ENCODE measurements at places on chromosomes 12 and 14.

GRCh38 chr12:30887226-30887625, 39.3 kb upstream of the TSPAN11 start:
- DNase-seq, result no peak

DNA sequence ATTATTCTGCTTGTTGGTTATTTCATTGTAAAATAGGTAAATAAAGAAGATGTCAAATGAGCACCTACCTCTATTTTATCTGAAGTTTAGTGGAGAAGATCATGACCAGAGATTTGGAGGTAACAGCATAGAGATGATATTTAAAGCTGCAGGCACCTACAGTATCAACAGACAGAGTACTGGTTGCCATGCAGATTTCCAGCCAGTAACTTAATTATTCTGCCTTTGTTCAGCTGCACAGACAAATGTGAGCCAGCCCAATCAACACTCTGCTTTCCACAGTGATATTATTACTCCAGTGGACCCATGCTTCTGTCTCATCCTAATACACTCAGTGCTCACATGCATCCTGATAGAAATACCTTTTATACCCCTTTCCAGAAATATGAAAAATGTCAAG, 348.5 kb upstream of the RGS6 start:
- no peak for DNase-seq

GRCh38 chr14:22547313-22547947, 41.6 kb downstream of the DAD1 start:
- DNase-seq, result no peak

- no peak for DNase-seq
These were observed 105.4 kb upstream of the MED13L start for GRCh38 chr12:116382686-116383530.

DNA sequence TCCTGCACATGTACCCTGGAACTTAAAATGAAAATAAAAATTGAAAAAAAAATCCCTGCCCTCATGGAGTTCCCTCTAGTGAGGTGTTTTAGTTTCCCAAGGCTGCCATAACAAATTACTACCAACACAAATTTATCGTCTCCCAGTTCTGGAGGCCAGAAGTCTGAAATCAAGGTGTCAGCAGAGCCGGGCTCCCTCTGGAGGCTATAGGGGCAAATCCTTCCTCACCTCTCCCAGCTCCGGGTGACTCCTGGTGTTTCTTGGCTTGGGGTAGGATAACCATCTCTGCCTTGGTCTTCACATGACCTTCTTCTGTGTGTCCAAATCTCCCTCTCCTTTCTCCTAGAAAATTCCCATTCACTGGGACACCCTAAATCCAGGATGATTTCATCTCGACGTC, 50.1 kb downstream of the PLXNC1 start:
- no peak for DNase-seq

GRCh38 chr12:19647806-19648556, 208.7 kb downstream of the AEBP2 start:
- DNase-seq, result no peak

DNA sequence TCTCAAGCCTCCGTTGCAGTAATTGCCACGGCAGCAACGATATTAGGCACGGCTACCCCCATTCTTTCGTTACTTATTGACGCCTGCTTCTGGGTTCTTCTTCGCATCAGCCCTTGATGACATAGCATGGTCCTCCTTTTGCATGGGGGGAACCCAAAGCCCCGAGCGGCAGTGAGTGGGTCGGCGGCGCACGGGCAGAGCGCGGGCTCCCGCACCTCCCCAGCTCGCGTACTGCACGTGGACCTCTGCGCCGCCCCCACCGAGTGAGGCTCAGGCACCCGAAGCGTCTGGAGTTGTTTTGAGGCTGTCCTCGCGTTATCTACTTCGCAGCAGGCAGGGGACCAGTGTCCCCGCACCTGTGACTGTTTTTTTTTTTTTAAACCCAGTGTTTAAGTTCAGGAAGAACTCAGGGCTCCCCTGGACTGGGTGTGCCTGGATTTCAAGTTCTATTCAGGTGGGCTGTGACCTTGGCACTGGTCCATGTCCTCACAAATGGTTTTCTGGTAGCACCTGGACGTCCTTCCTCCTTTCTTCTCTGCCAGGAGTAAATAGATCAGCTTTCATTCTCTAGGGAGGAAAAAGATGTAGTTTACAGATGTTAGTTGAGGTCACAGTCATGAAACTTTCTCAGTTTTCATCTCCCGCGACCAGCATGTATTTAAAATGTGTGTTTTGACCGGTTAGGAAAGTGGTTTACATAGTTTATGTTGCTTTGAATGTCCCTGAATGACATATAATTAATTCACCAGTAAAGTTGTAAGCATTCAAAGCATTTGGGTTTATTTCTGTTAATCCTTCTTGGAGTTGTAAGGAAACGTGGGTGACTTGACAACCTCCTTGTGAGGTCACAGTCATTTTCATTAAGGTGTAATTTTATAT, 1.4 kb upstream of the FOXN4 start:
- no peak for DNase-seq

DNA sequence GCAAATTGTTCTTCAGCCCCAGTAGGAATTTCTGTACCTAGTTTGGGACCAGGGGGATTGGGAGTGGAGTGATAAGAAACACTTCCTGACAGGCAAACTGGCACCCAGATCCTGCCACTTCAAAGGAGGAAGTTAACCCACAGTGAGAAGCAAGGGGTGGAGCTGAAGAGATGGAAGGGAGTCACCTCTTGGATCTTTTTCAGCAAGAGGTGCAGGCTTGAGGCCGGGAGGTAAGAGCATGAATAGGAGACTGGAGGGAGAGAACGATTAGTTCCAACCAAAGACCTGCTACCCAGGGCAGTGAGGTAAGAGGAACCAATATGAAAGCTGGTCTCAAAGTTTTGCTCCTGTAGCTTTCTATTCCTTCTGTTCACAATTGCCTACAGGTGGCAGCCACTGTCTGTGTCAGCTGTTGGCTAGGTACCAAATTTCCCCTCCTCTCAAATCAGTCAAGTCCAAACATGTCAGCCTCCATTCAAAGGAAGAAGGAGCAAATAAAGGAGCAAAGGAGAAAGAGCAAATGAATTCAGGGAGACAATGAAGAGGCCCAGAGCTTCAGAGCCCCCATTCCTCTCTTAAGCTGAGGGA, 14.9 kb upstream of the TAC3 start:
- no peak for DNase-seq

DNA sequence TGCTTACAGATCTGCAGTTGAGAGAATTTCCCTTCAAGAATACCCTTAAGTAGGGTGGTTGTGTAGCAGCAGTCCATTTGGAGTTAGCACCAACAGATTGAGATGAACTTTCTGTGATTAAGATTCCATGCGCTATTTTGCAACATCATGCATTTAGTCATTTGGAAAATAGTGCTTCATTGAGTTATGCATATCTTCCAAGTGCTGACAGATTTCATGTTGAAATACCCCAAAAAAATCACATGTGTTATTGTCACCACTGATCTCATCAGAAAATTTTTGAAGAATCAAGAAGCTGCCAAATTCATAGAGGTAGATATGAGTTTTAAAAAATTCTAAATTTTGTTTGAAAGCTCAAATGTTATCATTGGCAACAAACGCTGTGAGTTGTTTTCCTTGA, 35.5 kb upstream of the OSBPL8 start:
- no peak for DNase-seq

GRCh38 chr14:77786148-77786547, 13.8 kb upstream of the ADCK1 start:
- no peak for DNase-seq

GRCh38 chr12:67436230-67436629, 167.1 kb downstream of the CAND1 start:
- no peak for DNase-seq

- no peak for DNase-seq
These were observed 124.0 kb downstream of the NDUFA12 start for GRCh38 chr12:94879542-94879941.

DNA sequence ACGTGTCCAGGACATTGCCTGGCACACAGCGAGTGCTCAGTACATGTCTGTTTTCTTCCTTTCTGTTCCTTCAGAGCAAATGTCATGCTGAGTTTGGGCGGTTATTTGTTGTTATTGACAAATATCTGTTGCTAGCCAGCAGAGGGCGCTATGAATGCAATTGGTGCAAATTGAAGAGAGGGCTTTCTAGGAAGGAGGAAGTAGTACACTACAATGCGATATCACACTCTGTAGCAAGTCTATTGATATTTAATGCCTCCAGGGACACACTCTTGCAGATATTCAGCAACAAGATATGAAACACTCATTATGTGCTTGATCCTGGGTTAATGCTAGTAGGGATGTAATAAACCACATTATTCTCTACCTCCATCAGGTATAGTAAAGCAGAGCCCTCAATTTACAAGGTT, 267.3 kb upstream of the SRRM4 start:
- no peak for DNase-seq

All from CD4-positive, alpha-beta T cell treated with Interleukin-15 for 1 hour (primary cell).